ENCODE measurements at places on chromosomes 6 and 20.
A peak's percentile ranks its signal among the peaks of the same experiment; 100 is the strongest.

- no peak for DNase-seq
Measured at GRCh38 chr6:111743360-111743759, 129.9 kb downstream of the FYN start.

GRCh38 chr20:438571-439469 lies 23.5 kb downstream of the TBC1D20 start:
- DNase-seq = peak; percentile 45

DNA sequence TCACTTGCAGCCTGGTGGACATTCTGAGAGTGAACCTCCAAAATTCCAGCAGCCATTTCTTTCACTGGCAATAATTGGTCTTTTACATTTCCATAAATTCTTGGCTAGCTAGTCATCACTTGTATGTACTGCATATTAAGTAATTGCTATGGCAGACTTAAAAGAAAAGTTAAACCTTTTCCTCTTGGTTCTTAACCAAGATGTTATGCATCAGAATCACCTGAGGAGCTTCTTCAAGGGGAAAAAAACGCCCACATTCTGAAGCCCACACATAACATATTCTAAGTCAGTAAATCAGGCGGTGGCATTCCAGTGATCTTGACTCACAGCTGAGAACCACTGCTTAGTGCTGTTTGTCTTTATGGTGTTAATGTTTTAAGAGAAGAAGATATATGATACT lies 37.0 kb downstream of the CDC40 start:
- DNase-seq = no peak

DNA sequence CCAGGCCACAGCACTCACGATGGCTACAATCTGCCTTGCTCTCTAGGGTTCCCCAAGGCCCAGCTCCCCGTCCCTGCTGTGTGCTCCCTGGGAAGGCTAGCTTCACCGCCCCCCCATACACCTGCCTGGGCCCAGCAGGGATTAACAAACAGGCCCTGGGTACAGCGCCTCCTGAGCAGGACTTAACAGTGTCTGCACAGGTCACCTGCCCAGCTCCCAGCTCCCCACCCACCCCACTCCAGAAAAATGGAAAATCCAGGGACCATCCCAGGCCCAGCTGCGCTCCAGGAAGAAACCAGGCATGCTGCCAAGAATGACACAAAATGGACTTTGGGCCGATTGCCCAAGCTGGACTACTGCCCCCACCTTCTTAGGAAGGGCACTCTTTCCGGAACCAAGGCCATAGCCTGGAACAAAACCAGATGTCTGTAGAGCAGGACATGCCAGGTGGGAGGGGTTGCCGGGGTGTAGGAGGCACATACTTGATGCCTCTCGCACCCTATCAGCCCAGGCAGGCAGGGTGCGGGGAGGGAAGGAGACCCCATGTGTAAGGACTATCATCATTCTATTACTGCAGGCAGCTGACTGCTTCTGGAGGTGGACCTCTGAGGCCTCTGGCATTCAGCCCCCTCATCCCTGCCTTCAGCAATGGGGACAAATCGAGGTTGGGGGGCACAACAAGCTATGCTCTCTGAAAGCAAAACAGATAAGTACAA lies 104.9 kb downstream of the SNX5 start:
- no peak for DNase-seq

GRCh38 chr6:120056085-120056484 lies 706.5 kb upstream of the MAN1A1 start:
- DNase-seq = no peak

- DNase-seq = no peak
Measured at GRCh38 chr20:43389839-43390626, 67.7 kb upstream of the SRSF6 start.

DNA sequence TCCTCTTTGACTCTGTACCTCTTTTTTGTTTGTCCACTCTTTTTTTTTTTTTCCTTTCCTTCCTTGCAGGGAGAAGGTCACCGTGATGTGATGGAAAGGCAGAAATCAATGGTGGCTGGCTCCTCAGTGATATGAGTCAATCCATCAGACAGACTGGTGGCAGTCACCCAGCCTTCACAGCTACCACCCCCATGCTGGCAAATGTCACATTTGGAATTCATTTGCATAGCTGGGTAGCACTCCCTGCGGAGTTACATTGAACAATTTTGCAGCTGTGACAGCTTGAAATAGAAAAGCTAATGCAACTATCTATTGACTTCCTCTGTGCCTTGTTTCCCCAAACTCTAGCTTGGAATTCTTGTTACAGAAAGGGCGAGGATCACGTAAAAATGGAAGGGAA lies 668.4 kb downstream of the C6orf118 start:
- DNase-seq = no peak

- DNase-seq = no peak
Measured at GRCh38 chr6:141077355-141078333, 1055.1 kb upstream of the GJE1 start.

GRCh38 chr6:63565727-63566596 lies 6.3 kb upstream of the LOC128125822 start:
- no peak for DNase-seq

DNA sequence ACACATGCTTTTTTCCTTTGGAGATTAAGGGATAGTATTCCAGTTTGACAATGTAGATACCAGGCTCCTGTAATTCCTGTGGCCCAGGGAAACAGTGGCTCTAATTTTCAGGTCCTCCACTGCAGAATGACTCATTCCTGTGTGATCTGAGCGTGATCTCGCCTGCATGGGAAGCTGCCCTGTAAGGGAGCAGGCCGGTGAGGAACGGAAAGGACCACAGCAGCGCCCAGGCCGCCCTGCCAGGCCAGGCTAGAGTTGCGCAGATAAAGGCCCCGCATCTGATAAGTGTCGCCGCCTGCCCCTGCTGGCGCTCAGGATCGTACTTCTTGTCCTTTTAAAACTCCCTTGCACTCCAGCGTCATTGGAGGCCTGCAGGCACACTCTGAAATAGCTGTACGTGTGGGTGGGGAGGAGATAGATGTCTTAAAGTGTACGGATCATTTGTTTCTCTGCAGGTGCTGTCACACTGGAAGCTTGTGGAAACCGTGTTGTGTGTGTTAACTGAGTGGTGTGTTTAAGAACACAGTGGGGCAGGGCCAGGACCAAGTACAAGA lies 60.7 kb downstream of the SYNJ2 start:
- no peak for DNase-seq

DNA sequence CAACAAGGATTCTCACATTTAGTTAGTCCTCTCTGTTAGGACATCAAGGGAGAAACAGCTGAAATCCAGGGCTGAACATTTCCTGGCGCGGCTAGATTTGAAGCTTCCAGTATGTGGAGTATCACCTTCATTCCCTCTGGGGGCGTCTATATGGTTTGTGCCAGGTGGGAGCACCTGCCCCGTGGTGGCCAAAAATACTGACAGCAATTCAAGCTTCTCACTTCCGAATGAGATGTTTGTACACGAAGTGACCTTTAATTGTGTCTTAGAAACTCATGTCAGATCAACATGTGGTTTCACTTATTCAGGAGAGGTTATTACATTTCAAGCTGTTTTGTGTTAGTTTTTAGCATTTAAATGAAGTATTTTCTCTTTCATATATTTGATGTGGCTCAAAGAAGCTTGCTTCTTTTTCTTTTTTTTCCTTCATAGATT lies 67.3 kb upstream of the ZNF217 start:
- no peak for DNase-seq

DNA sequence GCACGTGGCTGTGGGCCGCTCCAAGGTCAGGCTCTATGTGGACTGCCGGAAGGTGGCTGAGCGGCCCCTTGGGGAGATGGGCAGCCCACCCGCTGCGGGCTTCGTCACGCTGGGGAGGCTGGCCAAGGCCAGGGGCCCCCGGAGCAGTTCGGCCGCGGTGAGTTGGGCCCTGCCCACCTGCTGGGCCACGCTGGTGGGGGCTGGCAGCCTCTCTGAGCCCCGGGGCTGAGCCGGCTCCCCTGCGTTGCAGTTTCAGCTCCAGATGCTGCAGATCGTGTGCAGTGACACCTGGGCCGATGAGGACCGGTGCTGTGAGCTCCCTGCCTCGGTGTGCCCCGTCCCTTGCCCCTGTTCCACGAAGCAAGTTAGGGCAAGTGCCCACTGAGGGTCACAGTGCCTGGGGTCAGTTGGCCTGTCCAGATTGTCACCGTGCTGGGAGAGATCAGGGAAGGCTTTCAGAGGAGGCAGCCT lies 27.1 kb downstream of the COL20A1 start:
- no peak for DNase-seq

GRCh38 chr6:101879782-101880181 lies 486.3 kb downstream of the GRIK2 start:
- no peak for DNase-seq

- DNase-seq = no peak
Measured at GRCh38 chr20:59148701-59149493, 14.7 kb upstream of the ZNF831 start.

DNA sequence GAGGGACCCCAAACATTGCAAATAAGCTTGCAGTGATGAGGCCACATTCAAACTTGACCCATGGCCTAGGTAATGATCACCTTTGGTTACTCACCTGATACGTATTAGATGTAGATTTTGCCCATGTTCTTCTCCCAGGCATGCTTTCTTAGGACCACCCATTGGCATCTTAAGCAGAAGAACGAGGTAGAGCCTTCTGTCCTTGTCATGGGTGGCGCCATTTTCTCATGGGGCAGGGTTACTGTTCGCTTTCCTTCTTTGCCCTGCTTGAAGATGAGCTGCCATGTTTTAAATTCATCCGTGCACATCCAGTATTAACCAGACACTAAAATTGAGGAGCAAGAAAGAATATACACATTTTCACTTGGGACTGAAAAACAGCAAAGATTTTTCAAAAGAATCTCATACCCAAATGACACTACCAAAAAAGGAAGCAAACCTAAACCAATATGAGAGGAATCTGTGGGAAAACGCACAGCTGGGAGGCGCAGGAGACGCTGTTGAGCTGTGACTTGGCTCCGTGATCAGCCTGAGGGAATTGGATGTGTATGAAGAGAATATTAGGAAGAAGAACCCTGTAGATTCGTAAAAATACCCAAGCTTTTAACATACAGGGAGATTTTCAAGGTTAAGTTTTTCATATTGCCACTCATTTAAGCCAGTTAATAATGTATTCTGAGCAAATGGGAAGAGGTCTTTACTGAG lies 36.6 kb downstream of the GMPR start:
- no peak for DNase-seq

- no peak for DNase-seq
Measured at GRCh38 chr20:17029698-17030097, 197.1 kb upstream of the PCSK2 start.

GRCh38 chr6:23446469-23446967 lies 679.5 kb upstream of the NRSN1 start:
- DNase-seq = no peak

DNA sequence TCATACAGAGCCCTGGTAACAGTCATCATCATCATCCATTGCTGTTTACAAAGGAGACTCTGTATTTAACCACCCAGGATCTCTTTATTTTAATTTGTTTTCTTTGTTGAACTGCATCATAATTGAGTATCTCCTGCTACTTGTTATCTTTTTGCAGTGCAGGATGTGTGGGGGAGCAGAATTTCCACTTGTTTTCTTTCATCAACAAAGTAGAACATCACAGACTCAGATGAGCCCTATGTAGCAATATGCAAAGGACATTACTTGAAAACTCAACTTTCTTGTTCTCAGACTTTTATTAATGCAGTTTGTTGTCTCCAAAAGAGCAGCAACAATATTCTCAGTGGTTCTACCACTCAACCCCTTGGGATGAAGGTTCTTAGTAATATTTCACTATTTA lies 38.7 kb upstream of the IPCEF1 start:
- no peak for DNase-seq

- DNase-seq = no peak
Measured at GRCh38 chr20:37484331-37484730, 36.7 kb upstream of the NNAT start.

DNA sequence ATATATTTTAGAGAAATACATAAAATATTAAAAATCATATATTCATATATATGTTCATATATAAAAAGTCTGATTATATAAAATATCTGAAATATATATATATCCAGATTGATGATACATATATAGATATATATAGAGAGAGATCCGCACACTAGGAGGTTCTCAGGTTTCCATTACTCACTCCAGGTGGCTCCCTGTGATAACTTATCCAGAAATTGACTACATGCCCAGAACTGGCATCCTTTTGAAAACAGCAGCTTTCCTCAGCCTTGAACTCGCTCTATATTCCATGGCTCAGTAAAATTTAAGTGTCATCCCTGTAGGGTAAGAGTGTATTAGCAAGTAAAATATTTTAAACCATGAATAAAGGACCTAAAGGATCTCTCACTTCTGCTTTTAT lies 206.8 kb downstream of the TINAG start:
- DNase-seq = no peak

- no peak for DNase-seq
Measured at GRCh38 chr6:149334201-149334600, 16.7 kb downstream of the TAB2 start.

All from activated gamma-delta T cell treated with anti-CD3 and anti-CD28 coated beads, Interleukin-2, amount 50 U/mL, for 16 hours (primary cell).